NCI-H2171 treated with DMSO at 0.1 percent for 48 hours (cell line): ENCODE measurements at places on chromosomes 6 and 20.

- DNase-seq: peak; percentile 81
These were observed 21.9 kb upstream of the RREB1 start for GRCh38 chr6:7085911-7086310.

- DNase-seq: no peak
These were observed 594.9 kb downstream of the PHF3 start for GRCh38 chr6:64230530-64230929.

- DNase-seq: no peak
These were observed 243.1 kb downstream of the ALDH8A1 start for GRCh38 chr6:134706806-134707205.

DNA sequence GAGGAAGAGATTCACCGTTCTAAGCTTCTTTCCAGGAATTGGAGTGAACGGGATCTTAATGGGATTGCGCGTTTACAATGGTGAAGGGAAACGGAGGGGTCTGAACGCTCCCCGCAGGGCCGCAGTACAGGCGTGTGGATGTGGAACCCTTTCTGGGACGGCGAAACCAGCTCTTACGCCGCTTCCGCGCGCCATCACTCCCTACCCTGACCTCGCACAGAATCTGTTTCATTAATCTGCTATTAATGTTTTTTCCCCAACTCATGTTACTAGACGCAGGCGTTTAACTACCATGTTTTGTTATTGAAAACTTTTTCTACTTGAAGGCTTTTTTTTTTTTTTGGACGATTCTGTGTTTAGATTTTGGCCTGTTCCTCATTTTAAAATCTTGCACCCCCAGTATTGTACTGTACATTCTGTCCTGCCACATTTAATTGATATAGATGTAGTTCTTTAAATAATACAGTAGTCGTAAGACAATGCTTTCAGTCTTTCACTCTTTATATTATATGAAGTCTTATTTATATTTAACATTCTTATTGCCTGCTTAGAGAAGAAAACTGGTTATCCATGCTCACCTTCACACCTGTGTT, 696 bp upstream of the SUPT3H start:
- DNase-seq: peak; percentile 82

- no peak for DNase-seq
These were observed 28.2 kb upstream of the ARMC2 start for GRCh38 chr6:108820006-108820405.
